ENCODE measurements at places on chromosomes 6 and 20.

DNA sequence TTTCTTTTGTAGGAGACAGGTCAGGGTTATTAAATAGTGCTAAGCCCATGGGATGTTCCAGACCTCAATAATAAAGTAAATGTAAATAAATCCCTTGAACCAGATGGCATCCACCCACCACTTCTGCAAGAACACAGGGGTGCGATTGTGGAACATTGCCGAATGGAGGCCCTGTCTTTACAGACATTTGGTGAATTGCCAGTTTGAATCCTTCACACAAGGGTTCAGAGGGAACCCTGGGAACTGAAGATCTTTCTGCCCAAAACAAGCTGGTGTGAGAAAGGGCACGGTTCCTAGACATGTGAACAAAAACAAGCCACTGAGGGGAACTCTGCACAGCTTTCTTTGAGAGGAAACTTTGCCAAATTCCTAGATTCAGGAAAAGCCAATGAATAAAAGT, 30.2 kb upstream of the RNF8 start:
- no peak for DNase-seq

GRCh38 chr6:38195113-38195635, 375.6 kb downstream of the ZFAND3 start:
- no peak for DNase-seq

- no peak for DNase-seq
Measured at GRCh38 chr6:125101631-125102030, 51.9 kb upstream of the TPD52L1 start.

- no peak for DNase-seq
Measured at GRCh38 chr20:20778676-20779075, 66.2 kb upstream of the RALGAPA2 start.

DNA sequence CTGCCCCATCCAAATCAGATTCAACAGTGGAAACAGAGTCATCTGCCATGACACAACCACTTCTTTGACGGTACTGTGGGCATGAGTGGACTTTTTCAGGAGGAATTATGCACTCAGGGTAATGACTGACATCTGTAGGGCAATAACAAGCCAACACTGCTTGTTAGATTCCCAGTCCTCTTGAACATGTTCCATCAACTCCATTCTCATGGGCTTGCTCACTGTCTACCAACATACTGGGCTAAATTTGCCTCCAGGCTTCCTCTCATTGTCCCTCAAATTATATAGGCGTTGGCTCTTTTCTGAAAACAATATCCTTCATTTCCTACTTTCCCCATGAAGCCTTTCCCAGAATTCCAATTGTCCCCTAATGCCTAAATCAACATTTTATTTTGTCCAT, 43.1 kb downstream of the ANKEF1 start:
- no peak for DNase-seq

DNA sequence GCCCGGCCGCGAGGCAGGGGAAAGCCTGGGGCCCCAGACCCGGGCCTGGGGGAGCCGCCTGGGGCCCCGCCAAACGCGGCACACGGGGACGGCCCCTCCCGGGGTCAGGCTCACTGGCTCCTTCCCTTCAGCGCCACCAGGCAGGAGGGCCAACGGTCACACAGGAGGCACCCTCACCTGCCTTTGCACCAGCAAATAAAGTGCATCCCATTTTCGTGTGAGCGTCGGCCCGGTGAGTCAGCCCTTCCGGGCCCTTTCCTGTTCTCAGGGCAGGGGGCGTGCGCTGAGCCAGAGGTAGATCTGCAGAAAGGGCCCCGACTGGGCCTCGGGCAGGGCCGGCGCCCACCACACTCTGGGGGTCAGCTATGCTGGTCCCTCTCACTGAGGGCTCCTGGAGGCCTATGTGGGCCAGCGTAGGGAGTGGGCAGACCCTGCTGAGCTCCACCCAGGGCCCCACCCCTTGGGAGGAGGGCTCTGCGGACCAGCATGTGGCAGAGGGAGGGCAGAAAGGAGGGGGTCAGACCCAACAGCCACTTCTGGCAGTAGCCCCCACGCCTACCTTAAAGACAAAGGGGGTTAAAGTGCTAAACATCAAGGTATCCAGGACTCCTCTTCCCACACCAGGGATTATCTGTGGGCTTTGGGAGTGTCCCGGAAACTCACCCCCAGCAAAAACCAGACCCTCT, 931 bp upstream of the UCKL1 start:
- DNase-seq, result peak; percentile 77

- no peak for DNase-seq
Measured at GRCh38 chr20:44942264-44942973, 17.8 kb downstream of the TOMM34 start.

GRCh38 chr6:17884498-17885478, 102.6 kb downstream of the KIF13A start:
- no peak for DNase-seq

DNA sequence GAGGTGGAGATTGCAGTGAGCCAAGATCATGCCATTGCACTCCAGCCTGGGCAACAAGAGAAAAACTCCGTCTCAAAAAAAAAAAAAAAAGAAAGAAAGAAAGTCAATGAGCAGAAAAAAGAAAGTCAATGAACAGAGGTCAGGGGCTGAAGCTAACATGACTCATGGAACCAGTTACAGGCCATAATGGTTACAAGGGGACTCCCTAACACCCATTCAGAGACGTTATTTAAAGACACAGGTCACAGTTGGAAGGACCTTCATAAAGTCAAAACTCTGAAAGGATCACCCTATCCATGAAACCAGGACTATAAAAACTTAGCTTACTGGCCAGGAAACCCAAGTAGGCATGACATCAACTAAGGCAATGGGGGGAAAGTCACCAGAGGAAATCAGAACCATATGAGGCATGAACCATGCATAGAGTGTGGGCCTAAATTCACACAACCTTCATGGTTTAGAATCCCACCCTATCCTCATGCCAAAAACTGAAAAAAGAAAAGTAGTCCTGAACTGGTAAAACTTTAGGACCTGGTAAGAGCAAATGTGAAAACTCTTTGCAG, 18.2 kb downstream of the FBXL4 start:
- no peak for DNase-seq

- peak; percentile 91 for DNase-seq
Measured at GRCh38 chr6:145735356-145736165, at the start of gene EPM2A. Gene EPM2A (minus strand): TSS chr6:145735520. CDS start chr6:145735498, 22 bp downstream.

DNA sequence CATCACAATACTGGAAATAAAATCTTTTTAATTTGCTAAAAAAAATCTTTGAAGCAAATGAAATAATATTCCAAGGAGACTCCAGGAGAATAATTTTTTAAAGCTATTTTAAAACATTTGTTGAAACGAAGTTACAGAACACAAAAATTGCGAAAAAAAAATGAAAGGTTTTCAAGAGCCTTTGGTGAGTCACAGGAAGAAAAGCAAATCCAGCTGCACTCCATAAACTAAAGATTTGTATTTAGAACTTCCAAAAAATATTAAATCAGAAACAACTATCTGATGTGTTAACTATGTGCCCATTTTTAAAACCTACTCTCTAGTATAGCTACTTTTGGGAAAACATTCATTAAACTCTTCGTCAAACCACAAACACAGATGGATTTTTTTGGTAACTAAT, 23.6 kb downstream of the PDSS2 start:
- DNase-seq, result no peak

GRCh38 chr6:43193929-43194328, 11.9 kb downstream of the CUL9 start:
- no peak for DNase-seq

DNA sequence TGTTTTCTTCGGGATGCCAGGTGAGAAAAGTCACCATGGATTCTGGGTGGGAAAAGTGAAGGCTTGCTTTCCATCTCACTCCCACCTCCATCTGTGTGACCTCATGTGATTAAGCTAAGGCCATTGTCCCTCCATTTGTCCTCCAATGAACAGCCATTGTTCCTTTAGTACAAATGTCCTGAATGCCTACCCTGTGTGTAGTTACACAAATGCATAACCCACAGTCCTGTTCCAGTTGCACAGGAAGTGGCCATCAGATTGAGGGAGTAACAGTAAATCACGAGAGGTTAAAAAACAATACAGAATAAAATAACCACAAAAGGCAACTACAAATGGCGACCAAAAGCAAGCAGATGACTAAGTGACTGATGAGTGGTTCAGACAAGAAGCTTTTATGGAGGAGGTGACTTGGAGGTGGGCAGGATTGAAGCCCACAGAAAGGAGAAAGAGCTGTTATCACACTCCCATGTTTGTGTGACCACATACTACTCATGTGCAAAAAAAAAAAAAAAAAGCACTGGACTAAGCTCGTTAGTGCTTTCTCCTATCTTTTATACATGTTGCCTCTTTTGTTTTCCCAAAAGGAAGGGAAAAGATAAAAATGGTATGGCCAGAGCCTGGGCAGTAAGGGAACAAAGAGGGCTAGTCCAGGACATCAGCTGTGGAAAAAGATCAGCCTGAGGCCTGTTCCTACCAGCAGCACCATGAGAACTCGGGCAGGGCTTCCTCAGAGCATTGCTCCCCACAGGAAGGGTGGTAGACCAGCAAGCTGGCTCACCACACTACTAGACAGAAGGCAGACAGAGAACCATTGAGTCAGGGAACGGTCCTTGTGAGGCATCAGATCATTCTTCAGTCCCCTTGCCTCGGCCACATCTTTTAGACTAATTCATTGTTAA, 111.0 kb downstream of the TFAP2A start:
- DNase-seq, result no peak

GRCh38 chr6:73614802-73615201, 39.0 kb downstream of the SLC17A5 start:
- no peak for DNase-seq

- DNase-seq, result no peak
Measured at GRCh38 chr20:16378712-16379370, 194.4 kb downstream of the KIF16B start.

GRCh38 chr6:117346142-117346930, 79.4 kb downstream of the ROS1 start:
- no peak for DNase-seq

- DNase-seq, result peak; percentile 73
Measured at GRCh38 chr20:25000268-25000801, 7.8 kb upstream of the APMAP start.

GRCh38 chr6:33579828-33580714, at the start of gene BAK1:
Gene BAK1 (minus strand): TSS chr6:33580276. CDS start chr6:33577604, 2,672 bp downstream.
- peak; percentile 93 for DNase-seq

DNA sequence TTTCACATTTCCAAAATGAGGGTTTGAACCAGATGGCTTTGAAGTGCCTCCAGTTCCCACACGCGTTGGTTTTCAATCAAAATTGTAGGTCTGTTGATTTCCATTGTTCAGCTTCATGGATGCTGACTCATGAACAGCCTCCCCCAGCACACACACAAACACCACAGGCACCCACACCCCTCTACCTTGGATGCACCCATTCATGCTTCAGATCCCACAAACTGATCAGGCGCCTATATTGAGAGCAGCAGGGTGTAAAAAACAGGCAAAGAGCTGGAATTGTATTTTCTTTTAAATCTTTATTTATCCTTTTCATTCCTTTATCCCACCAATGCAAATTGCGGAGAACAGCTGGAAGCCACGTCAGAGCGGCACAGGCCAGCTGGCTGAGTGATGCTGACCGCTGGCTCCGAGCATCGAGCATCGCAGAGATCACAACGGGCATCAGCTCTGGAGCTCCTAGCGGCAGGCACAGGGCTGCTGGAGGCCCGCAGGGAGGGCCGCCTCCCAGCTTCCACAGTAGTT, 29.3 kb upstream of the TBC1D7 start:
- peak; percentile 53 for DNase-seq
